ENCODE measurements at places on chromosomes 16 and 17. TPM values are rescaled to one million over a fixed set of nuclear protein-coding genes. Genes with fewer than 3 reads are reported as not detected.
A peak's percentile ranks its signal among the peaks of the same experiment; 100 is the strongest.

- DNase-seq: no peak
These were observed 330.2 kb downstream of the TMEM114 start for GRCh38 chr16:8260140-8260539.

DNA sequence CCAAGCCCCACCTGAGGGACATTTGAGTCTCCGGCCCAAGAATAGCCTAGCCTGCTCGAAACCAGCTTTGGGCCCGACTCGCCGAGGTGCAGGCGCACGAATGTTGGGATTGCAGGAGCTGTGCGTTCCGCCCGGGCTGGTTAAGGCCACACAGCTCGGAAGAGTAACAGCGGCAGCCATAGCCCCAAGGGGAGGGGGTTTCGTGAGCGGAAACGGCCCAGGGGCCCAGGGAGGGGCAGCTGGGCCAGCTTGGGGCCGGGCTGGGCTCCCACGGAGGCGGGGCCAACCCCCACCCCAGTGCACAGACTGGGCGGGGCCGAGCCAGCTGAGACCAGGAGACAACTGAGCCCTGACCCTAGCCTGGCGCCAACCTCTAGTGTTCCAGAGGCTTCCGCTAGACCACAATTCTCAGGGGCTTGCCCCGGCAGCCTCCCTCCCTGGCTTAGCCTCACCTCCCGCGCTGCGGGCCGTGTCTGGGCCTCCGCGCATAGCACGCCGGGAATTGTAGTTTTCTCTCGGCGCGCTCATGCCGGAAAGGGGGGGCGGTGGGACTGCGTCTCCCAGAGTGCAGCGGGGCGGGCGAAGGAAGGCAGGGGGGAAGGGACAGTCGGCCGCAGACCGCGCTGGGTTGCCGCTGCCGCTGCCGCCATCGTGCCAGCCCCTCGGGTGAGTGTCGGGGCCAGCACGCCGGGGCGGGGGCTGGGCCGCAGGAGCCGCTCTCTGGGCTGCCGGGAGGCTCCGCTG, at the start of gene NUTF2:
Gene NUTF2, plus strand, starts transcription at position 614 of the 744 bp plus-strand sequence. CDS start 18,198 bp downstream, outside the sequence.
- DNase-seq: peak; percentile 96

GRCh38 chr16:67716097-67716496, 3.0 kb downstream of the GFOD2 start:
- no peak for DNase-seq

DNA sequence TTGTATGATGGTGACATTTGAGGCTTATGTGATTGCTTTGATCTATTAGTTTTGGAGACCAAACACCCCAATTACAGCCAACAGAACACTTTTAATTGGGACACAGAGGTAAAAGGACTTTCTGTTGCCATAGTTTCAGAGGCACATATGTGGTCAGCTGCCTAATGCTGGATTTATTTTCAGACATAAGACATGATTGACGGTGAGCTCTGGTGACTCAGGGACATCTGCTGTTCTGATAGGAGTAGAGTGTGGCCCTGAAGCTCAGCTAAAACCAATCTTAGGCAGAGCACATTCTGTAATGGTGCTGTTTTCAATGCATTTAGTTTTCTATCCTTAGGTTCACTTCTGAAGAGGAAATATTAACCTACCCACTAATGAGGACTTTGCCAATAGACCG, 247.1 kb downstream of the UTP18 start:
- DNase-seq: no peak

DNA sequence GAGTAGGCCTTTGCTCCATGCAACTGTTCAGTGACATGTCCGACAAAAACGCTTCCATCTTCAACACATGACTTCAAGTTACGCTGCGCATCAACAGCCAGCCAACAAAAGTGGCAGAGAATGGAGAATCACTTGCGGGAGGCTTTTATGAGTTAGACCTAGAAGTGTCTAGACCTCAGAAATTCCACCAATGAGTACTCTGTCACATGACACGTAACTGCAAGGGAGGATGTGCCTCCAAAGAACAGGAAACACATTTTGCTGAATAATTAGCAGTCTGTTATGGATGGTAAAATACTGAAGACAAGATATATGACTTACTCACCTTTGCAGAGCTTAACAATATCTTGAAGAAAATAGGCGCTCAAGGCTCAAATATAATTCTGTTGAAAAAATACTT, 62.1 kb downstream of the MYO1D start:
- no peak for DNase-seq

- DNase-seq: no peak
These were observed 53.9 kb downstream of the BANP start for GRCh38 chr16:88005181-88005581.

DNA sequence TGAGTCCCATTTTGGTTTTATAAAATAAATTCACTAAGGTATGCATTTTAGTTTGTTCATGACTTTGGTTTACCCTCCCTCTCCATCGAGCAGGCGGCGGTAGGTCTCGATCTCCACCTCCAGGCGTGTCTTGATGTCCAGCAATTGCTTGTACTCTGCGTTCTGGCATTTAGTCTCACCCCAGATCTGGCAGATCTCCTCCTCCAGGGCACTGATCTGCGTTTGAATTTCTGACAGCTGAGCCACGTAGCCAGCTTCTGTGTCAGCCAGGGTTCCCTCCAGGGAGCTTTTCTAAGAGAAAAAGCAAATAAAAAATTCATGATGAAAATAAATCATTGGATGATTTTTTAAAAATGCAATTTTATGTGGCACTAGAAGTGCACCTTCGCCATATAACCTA, 4.2 kb downstream of the KRT24 start:
- DNase-seq: no peak

The HIGD1B gene
- polyA plus RNA-seq: 1.3 TPM

The PLD6 gene
- 4.0 TPM for polyA plus RNA-seq

The CALB2 gene
- polyA plus RNA-seq: 0.74 TPM

The HSD17B2 gene
- polyA plus RNA-seq: 9.5 TPM

Data from renal cortex interstitium (tissue), 15 donors.